ENCODE measurements at places on chromosomes 6 and 20.

GRCh38 chr6:168892031-168892430, 361.6 kb downstream of the THBS2 start:
- DNase-seq: no peak

- DNase-seq: no peak
Measured at GRCh38 chr20:61924211-61924857, 141.3 kb downstream of the TAF4 start.

GRCh38 chr6:112600168-112600567, 253.0 kb downstream of the RFPL4B start:
- DNase-seq: no peak

GRCh38 chr6:14129575-14129974, 12.0 kb downstream of the CD83 start:
- no peak for DNase-seq

DNA sequence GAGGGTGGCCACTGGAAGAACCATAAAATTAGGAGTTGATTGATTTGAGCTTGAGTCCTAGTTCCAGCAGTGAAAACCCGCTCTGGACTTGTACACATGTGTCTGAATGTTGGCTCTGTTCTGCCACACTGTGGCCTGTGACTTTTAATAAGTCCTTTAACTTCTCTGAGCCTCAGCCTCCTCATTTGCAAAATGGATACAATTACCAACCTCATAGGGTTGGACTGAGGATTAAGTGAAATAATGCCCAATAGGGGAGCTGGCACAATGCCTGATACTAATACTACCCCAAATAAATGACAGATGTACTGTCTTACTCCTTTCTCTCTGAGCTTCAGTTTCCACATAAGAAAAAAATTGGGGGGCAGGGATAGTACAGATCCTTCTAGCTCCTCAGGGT, 92.6 kb upstream of the RIPOR2 start:
- DNase-seq: no peak

GRCh38 chr6:108275976-108276375, 15.1 kb upstream of the SNX3 start:
- no peak for DNase-seq
